ENCODE measurements at places on chromosomes 11 and 22.

GRCh38 chr22:35674335-35674734, 26.1 kb downstream of the APOL6 start:
- no peak overlapping the region for H3K27ac ChIP-seq
- no peaks in the 10 kb centered on the region for H3K4me1 ChIP-seq
- H3K4me3 ChIP-seq: no peak overlapping the region
- H3K36me3 ChIP-seq: no peaks in the 10 kb centered on the region
- DNase-seq: no peak

- no peaks in the 10 kb centered on the region for H3K27me3 ChIP-seq
- H3K36me3 ChIP-seq: no peaks in the 10 kb centered on the region
- H3K4me1 ChIP-seq: peaks cover 5% of the 10 kb centered on the region
- H3K4me3 ChIP-seq: peak within 1 kb of the TSS; percentile 39
- H3K27ac ChIP-seq: peak within 1 kb of the TSS; percentile 55
Measured at GRCh38 chr11:112163875-112164685, at the start of gene IL18. Gene IL18, minus strand, starts transcription at chr11:112164094. Its CDS starts 9,041 bp downstream, at chr11:112155053.

- no peaks in the 10 kb centered on the region for H3K36me3 ChIP-seq
- no peak for DNase-seq
- H3K27ac ChIP-seq: no peak overlapping the region
- no peak overlapping the region for H3K4me3 ChIP-seq
- H3K27me3 ChIP-seq: no peaks in the 10 kb centered on the region
Measured at GRCh38 chr11:34366522-34366921, 8.7 kb upstream of the ABTB2 start.

- H3K27ac ChIP-seq: no peak overlapping the region
- no peaks in the 10 kb centered on the region for H3K27me3 ChIP-seq
- H3K4me1 ChIP-seq: no peaks in the 10 kb centered on the region
Measured at GRCh38 chr11:22416462-22416861, 78.3 kb downstream of the SLC17A6 start.

- no peak overlapping the region for H3K4me3 ChIP-seq
- H3K27me3 ChIP-seq: no peaks in the 10 kb centered on the region
- H3K4me1 ChIP-seq: no peaks in the 10 kb centered on the region
- no peak for DNase-seq
- no peaks in the 10 kb centered on the region for H3K36me3 ChIP-seq
Measured at GRCh38 chr11:91686281-91686680, 538.3 kb upstream of the FAT3 start.
